PC-3 (cell line): ENCODE measurements at places on chromosomes 1 and 21. TPM values are rescaled to one million over a fixed set of nuclear protein-coding genes. Genes with fewer than 3 reads are reported as not detected.
A peak's percentile ranks its signal among the peaks of the same experiment; 100 is the strongest.

The BRINP2 gene
- total RNA-seq: 2.6 and 3.7 TPM in 2 replicates

The CLCA1 gene
- total RNA-seq: not detected in 2 replicates

The SMIM11 gene
- total RNA-seq: 32.5 and 39.8 TPM in 2 replicates

The SPRR2A gene
- not detected in 2 replicates for total RNA-seq

The LAD1 gene
- total RNA-seq: 310 and 381 TPM in 2 replicates

The SLC1A7 gene
- 0.23 and 0.26 TPM in 2 replicates for total RNA-seq

DNA sequence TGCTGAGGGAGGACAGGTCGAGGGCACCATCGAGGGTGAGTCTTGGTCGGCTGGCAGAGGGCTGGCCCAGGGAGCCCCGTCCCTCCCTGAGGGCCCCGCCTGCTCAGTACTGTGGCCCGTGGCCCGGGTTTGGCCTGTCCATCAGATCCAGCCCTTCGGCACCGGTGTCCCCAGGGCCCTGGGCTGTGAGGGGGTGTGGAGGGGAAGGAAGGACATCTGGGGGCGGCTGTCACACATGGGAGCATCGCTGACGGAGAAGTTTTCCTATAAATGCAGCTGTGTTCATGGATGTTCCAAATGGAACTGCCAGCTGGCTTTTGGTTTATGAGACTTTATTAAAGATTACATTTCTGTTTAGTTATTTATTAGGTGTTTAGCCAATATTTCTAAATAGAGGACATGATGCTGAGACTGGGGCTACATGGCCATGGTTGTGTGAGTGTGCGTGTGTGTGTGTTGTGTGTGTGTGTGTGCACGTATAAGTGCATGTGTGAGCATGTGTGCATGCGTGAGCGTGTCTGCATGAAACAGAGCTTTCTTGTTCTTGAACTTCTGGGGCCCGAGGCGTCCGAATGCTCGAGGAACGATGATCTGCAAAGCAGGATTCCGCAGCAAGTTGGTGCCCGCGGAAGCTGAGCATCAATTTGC is 54.3 kb downstream of the SLX9 start:
- H3K4me3 ChIP-seq: no peak overlapping the region
- no peaks in the 10 kb centered on the region for H3K36me3 ChIP-seq
- no peaks in the 10 kb centered on the region for H3K4me1 ChIP-seq
- DNase-seq: no peak
- no peak overlapping the region for H3K27ac ChIP-seq

DNA sequence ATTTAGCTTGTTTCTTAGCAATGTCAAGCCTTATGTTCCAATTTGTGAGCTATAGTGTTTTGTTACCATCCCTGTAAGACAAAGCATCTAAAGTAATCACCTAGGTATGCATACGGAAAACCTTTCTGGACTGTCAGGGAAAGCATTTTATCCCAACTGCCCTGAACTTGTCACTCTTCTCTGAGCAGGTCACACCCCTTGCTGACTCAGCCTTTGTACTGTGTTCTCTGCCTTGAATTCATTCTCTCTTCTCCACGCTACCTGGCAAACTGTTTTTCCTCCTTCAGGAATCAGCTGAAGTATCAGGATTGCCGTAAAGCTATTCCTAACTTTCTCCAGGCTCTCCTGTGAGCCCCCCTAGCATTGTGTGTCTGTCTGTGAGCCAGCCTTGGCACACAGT is 54.2 kb downstream of the PBX1 start:
- no peaks in the 10 kb centered on the region for H3K27me3 ChIP-seq
- no peaks in the 10 kb centered on the region for H3K36me3 ChIP-seq
- peaks cover 25% of the 10 kb centered on the region for H3K4me1 ChIP-seq
- peak; percentile 86 for DNase-seq
- H3K27ac ChIP-seq: 0 out of 2 replicates have a peak overlapping the region, but pooled peaks have one; percentile 30
- H3K4me3 ChIP-seq: no peak overlapping the region

GRCh38 chr1:151892190-151892589 is 17.1 kb downstream of the THEM4 start:
- peaks cover 10% of the 10 kb centered on the region for H3K4me1 ChIP-seq
- no peak overlapping the region for H3K4me3 ChIP-seq
- H3K36me3 ChIP-seq: no peaks in the 10 kb centered on the region; the same call in 1 of the 2 replicates
- H3K27ac ChIP-seq: no peak overlapping the region
